ENCODE measurements at places on chromosomes 3 and 15. TPM values are rescaled to one million over a fixed set of nuclear protein-coding genes. Genes with fewer than 3 reads are reported as not detected.

GRCh38 chr3:29312960-29313452, 32.1 kb downstream of the RBMS3 start:
- DNase-seq, result no peak

The DPPA2 gene
- total RNA-seq, result not detected

- DNase-seq, result no peak
These were observed 190.2 kb downstream of the RORA start for GRCh38 chr15:61038910-61039309.

The SYNM gene
- 1,357 TPM for total RNA-seq

The SH2D7 gene
- not detected for total RNA-seq

DNA sequence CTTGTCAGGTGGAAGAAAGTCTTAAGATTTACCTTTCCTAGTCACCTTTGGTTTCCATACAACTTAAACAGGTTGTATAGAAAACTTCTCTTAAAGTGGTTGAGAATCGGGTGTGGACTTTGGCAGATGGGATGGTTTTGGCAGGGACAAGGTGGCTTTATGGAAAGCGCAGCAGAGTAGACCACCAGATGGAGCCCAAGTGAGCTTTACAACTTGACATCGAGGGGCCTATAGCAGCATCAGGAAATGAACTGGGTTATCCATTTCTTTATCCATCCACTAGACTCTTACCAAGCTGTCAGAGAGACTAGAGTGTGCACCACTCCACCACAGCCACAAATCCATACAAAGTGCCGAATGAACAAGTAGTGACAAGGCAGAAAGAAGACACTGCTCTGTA, 85.3 kb upstream of the MBNL1 start:
- DNase-seq, result no peak

The TMEM266 gene
- not detected for total RNA-seq

GRCh38 chr3:186772701-186773417, 10.5 kb upstream of the EIF4A2 start:
- DNase-seq, result peak; percentile 78

The EIF2A gene
- 172 TPM for total RNA-seq

DNA sequence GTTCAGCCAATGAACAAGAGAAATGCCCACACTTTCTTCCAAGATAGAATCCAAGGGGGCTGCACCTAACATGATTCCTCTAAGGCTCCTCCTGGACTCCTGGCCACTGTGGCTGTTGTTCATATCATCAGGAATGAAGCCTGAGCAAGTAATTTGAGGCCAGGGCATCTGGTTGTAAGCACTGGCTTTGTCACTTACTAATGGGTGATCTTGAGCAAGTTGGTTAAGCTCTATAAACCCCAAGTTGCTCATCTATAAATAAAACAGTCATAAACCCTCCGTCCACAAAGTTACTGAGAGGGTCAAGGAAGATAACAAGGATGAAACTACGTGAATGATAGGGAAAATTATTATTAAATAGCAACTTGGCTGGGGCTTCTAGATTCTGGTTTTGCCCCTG, 58.3 kb downstream of the CDC25A start:
- DNase-seq, result no peak

The NANOGP8 gene
- total RNA-seq, result 1.2 TPM

DNA sequence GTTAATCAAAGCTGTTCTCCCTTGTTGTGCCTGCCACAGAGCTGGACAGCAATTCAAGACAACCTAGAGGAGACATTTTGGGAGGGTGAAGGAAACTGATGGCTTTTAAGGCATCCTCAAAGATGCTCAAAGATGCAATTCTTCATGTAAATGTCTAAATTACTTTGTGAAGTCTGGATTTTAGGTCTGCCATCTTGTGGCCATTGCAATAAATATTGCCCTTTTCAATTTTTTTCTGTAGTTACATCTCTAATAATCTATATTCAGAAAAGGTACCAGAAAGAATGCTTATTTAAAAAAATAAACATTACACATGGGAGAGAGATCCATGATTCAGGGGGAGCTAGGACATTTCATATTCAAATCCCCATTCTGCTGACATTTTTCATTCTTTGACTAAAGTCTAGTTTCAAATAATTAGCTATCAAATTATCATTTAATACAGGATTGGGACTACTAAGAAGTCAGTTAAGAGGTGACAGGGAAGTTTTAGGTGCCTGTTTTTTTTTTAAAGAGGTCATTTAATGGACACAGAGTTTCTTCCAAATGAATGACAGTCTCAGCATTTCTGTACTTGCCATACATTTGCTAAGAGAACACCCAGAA, 259.8 kb upstream of the WNT5A start:
- no peak for DNase-seq

The TMEM40 gene
- total RNA-seq, result not detected

The PAQR5 gene
- total RNA-seq, result not detected

GRCh38 chr3:25532431-25533162, 104.5 kb downstream of the RARB start:
- no peak for DNase-seq

GRCh38 chr3:129597087-129597999, 9.1 kb downstream of the PLXND1 start:
- DNase-seq, result no peak

DNA sequence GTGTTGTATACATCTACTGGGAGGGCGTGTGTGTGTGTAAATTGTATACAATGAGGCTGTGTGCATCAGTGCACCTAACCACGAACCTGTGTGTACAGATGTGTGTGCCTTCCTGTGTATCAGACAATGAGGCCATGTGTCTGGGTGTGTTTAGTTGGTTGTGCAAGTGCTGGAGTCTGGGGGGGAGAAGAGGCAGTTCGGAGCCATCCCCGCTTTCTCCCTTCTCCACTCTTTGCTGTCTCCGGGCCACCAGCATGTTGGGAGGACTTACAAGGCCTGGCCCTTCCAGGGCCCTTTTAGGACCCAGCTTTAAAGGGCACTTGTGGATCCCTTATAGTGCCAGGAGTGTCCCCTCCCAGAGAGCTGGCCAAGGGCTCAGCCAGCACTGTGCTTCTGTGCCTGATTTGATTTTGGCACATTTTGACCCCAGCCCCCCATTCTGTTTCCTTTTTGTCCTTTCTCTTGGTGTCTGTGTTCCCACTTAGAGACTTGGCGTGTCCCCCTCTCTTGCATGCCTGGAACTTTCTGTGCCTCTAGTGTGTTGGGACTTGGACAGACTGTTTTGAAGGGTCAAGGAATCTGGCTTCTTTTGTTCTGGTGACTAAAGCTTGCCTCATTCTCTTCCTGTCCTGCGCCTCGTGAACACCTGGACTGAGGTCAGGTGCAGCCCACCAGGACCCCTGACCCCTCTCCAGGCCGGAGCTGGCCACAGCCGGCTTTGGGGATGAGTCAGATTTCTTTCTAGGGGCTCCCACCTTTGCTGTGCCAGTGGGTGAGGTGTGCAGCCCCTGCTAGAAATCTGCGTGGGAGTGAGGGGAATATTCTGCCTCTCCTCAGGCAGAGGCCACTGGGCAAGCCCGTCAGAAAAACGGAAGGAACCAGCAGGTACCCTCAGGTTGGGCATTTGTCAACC, 1.5 kb downstream of the CTDSPL start:
- DNase-seq, result peak; percentile 78

- DNase-seq, result no peak
These were observed 185.6 kb upstream of the MBNL1 start for GRCh38 chr3:152083135-152083534.

The TUSC7 gene
- total RNA-seq, result not detected

- no peak for DNase-seq
These were observed 54.4 kb downstream of the SLC6A6 start for GRCh38 chr3:14456794-14457193.

GRCh38 chr3:7682822-7683229, 818.8 kb upstream of the LMCD1 start:
- DNase-seq, result no peak

DNA sequence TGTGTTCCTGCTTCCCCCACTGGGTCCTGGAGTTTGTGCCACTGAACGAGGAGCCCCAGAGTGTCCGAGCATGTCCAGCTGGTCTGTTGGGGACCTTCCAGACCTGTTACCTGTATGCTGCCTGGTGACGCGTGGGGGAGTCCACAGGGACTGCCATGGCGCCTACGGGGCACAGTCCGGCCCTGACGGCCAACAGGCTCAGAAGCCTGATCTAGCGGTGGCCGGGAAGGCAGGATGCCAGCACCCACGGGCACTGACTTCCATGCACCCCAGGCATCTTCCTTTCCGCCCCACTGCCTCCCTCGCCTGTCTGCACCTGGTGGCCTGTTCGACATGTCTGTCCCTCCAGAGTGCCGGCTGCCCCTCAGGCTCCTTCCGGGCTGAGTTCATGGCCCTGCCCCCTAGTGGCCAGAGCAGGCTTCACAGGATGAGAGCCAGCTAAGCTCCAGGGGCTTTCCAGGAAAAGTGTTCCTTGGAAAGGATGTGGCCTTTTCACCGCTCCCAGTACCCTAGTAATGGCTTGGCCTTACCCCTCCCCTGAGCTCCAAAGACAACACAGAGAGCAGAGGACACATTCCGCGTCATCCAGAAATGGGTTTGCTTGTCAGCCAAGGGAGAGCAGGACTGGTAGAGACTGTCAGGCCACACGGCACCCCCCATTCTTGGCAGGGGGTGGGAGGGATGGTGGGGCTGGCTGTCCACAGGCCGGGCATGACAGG, 35.7 kb downstream of the NGRN start:
- peak; percentile 76 for DNase-seq

The MCF2L2 gene
- 5.0 TPM for total RNA-seq

The PTX3 gene
- total RNA-seq, result 34.2 TPM

GRCh38 chr3:13477943-13478342, 2.2 kb upstream of the HDAC11 start:
- no peak for DNase-seq

DNA sequence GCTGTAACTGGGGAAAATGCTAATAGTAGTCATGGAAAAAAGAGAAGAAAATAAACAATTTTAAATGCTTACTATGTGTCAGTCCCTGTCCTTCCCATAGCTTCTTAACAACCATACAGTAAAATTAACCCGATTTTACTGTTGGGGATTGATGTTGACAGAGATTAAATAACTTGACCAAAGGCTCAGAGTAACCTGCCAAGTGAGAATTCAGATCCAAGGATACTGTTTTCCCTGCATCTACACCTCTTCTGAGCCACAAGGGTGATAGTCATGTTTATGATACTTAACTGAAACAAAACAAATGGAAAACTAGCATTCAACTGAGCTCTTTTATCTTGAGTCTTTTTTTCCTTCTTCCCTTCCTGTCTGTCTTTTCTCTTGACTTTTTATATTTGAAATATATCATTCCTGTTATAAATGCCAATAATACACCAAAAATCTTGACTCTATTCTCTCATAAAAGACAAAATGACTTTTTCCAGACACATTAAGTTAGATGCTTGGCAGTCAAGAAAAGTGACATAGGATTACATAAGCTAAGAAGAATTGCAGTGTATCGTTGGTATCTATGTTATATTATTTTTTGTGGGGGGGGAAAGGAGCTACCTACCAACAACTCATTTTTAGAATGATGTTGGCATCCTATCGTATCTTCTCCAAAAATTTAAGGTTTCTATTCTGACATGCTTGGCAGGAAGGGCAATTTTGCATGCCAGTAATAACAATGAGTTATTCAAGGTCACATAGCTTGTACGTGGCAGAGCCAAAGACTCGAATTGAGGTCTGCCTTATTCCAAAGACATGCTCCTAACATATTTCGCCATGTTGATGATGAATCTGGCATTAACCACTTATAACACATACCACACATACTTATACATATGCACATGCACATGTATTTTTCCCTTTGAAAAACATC, 306.6 kb upstream of the KCNH8 start:
- no peak for DNase-seq

The TMCO5A gene
- total RNA-seq, result not detected

The LRRFIP2 gene
- 51.7 TPM for total RNA-seq

DNA sequence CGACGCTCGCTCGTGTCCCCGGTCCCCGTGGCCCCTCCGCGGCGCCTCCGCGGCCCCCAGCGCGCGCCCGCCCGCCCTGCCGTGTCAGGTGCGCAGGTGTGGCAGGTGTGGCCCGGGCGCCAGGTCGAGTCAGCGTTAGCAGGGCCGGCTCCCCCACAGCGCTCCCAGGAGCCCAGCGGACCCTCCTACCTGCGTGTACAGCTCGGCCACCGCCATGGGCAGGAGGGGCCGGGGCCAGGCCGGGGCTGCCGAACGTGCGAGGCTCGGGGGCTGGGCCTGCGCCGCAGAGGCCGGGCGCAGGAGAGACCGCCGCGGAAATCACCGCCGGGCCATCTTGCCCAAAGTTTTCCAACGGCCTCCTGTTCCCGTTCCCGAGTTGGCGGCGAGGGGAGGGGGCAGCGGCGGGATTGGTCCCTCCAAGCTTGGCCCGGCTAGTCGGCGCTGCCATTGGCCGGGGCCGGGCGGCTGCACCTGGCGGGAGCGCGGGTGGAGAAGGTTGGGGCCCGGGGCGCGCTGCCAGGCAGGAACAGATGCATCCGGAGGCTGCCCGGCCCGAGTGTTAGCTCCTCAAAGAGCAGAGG, at the start of gene MYO5C:
Gene MYO5C (minus strand): TSS at position 384 of the 581 bp plus-strand sequence. CDS start 168 bp downstream, at position 216.
- peak; percentile 77 for DNase-seq

DNA sequence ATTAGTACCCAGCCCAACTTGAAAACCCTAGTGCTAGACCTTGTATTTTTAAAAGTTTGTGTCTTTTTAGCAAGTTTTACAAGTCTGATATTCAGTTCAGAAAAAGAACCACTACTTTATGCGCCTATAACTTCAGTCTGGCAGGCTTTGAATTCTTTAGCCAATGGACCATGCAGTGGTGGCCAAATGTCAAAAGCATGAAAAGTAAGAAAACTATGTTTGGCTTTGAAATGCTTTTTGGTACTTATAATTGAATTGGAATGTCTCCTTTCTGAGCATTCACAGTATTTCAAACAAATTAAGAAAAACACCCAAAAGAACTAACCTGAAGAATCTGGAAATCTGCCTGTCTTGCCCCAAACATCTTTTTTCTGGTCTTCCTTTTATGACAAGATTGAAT, 12.8 kb downstream of the WDR48 start:
- no peak for DNase-seq

- DNase-seq, result no peak
These were observed 17.2 kb downstream of the EPHB3 start for GRCh38 chr3:184578822-184579221.

DNA sequence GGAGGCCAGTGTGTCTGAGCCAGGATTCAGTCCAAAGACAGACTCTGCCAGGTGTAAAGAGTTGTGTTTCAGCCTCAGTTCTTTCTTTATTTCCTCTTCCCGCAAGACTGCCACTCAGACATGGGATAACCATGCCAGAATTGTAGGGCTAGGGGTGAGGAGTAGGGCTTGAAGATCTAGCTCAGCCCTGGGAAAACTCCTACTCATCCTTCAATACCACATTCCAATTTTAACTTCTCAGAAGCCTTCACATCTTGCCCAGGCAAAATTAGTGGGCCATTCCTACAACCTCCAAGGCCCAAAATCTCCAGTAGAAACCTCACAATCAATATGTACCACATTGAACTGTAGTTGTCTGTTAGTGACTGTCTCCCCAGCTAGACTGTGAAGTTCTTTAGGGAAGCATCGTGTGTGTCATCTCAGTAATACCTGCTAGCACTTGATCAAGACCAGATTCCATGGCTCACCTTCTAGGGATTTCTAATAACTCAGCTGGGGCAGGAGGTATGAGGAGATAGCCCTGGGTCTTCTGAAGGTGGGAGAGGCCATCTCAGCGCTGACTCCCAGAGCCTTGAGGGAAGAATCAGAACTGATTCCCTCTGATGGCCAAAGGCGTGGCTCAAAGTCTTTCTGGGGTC, 19.7 kb downstream of the HRH1 start:
- no peak for DNase-seq

- DNase-seq, result no peak
These were observed 61.0 kb upstream of the PYDC2 start for GRCh38 chr3:191399918-191400317.

- DNase-seq, result no peak
These were observed 279.4 kb downstream of the RSL24D1 start for GRCh38 chr15:54917312-54917711.

Measured in sigmoid colon (tissue), 7 donors.